ENCODE measurements at places on chromosomes 1 and 21.

GRCh38 chr1:93419344-93419743 is 28.6 kb upstream of the FNBP1L start:
- no peak for DNase-seq

GRCh38 chr1:206608108-206608698 is 4.1 kb downstream of the EIF2D start:
- DNase-seq: no peak

DNA sequence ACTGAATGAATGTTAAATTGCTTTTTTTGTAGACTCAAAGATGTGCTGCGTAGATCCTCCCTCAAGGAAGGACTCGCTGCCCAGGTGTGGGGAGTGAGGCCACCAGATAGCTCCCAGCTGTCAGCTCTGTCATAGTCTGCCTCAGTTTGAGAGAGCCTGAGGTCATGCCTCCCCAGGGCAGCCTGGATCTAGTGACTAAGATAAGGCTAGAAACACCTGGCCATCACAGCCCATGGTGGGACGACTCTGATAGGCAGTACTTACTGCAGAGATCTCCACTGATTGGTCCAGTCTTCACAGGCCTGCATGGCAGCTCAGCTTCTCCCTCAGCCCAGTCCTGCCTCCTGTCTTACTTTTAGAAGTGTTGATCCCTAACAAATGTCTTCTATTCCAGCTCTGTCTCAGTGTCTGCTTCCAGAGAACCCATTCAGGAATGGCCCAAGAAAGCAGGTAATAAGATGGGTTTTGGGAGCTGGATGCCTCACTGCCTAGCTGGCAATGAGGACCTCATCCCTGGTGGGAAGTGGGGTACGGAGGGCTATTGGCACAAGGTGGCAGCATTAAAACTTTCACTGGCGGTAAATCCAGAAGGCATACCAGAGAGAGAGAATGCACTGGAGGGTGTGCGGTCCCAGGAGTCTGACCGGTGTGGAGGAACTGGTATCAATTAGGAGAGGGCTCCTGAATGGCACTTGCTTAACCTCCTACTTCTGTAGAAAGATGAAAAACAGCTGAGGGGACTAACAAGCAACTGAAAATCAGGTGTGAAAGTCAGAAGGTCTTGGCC is 55.3 kb upstream of the GPR37L1 start:
- no peak for DNase-seq

- DNase-seq: no peak
Measured at GRCh38 chr1:204041803-204042505, 31.0 kb upstream of the SOX13 start.

- no peak for DNase-seq
Measured at GRCh38 chr1:35899941-35900340, 16.9 kb downstream of the AGO1 start.

DNA sequence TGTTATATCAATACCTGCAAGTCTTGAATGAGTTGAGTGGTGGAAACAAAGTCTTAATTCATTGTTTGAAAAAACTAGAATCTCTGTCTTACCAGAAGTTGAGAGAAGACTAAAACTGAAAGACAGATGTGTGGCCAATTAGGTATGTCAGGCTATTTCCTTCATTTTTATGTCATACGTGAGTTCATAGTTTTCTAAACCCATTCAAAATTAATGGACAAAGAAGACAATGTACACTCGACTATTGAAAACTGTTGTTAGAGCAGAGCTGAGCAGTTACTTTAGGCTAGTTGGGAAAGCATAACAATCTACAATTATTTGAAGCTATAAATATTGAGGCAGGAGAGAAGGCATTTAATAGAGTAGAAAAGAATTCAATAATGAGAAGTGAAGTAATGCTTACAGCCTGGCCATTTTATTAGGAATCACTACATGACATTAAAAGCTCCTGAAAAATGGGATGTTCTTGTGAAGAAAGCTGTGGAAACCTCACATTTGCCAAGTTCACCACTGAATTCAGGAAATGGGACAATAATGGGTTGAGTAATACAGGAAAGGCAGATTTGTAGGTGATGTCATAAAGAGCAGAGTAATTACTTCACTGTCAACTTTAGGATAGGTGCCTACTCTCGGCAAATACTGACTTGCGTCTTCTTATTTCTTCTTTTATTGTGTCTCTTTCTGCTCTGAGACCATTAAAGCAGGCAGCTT is 204.4 kb downstream of the PLA2G4A start:
- peak; percentile 47 for DNase-seq

DNA sequence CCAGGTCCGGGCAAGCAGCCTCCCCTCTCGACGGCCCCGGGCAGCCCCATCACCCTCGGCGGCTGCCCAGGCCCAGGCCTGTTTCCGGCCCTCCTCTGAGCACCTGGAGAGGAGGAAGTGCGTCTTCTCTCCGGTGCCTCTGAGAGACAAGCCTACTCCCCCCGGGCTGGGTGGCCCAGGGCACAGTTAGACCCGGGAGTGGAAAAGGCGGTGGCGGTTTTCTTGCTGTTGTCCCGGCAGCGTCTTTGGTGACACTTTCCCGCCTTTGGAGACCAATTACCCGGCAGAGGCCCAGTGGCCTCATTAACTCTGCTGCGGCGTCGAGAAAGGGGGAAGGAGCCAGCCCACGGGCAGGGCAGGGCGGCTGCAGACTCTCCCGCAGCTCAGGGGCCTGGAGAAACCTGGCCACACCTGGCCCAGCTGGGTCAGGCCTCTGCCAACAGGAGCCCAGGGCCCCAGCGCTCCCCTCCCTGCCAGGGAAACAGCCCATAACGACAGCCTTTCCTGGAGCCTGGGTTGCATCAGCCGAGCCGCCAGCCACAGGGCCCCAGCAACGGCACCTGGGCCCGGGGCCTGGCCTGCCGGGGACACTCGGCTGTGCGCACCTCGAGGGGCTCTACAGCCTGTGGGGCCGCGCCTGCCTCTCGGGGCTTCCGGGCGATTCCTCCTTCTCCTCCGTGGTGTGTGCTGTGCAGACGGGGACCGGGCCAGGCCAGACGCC is 28.4 kb upstream of the C1orf159 start:
- no peak for DNase-seq

GRCh38 chr1:168960595-168960994 is 145.9 kb upstream of the ATP1B1 start:
- no peak for DNase-seq

- DNase-seq: no peak
Measured at GRCh38 chr21:36459098-36459497, 20.8 kb downstream of the CLDN14 start.

GRCh38 chr21:14120091-14120734 is 90.5 kb downstream of the LIPI start:
- DNase-seq: no peak

- no peak for DNase-seq
Measured at GRCh38 chr1:156816561-156817328, at the start of gene SH2D2A. SH2D2A (minus strand) TSS chr1:156816848; CDS start chr1:156816708, 140 bp downstream.

- peak; percentile 50 for DNase-seq
Measured at GRCh38 chr1:212529211-212529741, 79.3 kb upstream of the ATF3 start.

DNA sequence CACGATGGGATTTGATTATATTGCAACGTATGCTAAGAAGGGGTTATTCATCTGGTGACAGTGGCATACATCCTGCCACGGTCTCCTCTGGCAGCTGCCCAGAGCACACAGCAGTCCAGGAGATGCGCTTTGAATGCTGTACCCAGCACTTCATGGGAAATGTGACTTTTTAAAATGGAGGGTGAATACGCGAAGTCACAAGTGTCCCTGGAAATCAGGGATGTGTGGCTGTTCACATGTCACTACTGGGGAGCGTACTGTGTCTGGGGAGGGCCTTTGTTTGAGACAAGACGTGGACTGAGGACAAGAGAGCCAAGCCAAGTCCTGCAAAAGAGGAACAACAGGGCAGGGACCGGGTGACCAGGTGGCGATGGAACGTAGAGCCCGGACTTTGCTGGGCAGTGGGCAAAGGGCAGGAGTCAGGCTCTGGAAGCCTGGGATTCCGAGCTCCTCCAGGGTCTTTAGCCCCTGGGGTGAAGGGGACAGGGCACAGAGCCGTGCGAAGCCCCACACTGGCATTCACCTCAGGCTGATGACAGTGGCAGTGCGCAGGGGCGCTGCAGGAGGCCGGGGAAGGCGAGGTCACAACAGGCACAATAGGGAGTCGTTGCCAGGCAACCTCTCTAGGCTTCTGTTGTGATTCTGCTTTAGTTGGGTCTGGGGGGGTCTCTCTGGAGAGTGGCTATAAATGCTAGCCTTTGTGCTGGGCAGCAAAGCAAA is 11.4 kb upstream of the ZBTB21 start:
- DNase-seq: no peak

DNA sequence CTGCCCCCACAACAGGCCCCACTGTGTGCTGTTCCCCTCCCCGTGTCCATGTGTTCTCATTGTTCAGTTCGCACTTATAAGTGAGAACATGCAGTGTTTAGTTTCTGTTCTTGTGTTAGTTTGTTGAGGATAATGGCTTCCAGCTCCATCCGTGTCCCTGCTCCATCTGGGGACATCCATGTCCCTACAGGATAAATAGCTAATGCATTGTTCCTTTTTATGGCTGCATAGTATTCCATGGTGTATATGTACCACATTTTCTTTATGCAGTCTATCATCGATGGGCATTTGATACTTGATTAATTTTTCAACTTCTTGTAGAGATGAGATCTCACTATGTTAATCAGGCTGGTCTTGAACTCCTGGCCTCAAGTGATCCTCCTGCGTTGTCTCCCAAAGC is 44.4 kb upstream of the RUNX1 start:
- DNase-seq: no peak

DNA sequence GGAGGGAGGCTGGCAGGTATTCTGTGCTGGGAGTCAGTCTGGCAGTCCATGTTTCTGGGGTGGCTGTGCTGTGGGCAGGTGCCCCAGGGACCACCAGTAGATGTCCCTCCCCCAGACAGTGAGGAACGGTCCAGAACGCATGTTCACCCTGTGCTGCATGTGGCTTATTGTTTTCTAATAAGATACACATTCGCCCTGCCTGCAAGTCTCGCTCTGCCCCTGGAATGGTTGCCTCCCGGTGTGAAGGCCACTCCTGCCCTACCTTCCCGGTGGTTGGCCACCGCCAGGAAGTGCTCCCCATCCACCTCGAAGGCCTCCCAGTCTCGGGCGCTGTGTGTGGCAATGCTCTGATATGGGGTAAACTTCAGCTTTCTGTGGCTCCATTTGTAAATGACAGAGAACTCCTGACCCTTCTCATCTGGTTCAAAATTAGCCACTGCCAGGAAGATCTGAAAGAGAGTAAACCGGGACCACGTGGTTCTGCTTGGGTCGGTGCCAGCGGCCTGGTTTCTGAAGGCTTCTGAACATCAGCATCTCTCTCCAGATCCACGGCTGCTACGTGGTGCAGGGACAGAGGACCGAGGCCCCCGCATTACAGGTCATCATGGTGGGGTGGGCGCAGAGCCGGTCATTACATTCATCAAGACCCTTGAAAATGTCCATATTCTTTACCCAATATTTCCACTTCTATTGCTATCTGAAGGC is 14.5 kb downstream of the KRTAP10-1 start:
- no peak for DNase-seq

GRCh38 chr1:99675292-99675691 is 29.4 kb downstream of the PALMD start:
- no peak for DNase-seq

- peak; percentile 47 for DNase-seq
Measured at GRCh38 chr1:88801575-88802208, 89.7 kb downstream of the GTF2B start.

GRCh38 chr1:205794011-205794730 is 18.8 kb downstream of the SLC41A1 start:
- DNase-seq: no peak

- DNase-seq: no peak
Measured at GRCh38 chr1:112687785-112688496, 13.5 kb downstream of the MOV10 start.

GRCh38 chr1:15427280-15427666 is 11.0 kb upstream of the CTRC start:
- DNase-seq: no peak

GRCh38 chr21:38712664-38713063 is 93.1 kb upstream of the ETS2 start:
- no peak for DNase-seq

DNA sequence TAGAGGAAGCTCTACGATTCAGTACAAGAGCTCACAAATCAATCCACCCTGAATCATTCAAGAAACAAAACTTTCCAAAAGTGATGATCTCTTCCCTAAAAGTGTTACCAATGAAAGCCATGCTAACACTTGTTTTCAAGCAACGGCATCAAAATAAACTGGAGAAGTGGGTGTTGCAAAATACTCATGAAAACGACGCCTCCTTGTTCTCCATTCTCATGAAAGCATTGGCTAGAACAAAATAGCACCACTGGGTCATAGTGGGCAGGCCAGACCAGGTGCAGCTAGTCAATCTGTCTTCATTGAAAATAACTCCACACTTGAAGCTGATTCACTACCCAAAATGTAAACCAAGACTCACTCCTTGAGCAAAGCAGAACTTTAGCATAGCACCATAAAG is 4.3 kb downstream of the TIAM1 start:
- DNase-seq: no peak

DNA sequence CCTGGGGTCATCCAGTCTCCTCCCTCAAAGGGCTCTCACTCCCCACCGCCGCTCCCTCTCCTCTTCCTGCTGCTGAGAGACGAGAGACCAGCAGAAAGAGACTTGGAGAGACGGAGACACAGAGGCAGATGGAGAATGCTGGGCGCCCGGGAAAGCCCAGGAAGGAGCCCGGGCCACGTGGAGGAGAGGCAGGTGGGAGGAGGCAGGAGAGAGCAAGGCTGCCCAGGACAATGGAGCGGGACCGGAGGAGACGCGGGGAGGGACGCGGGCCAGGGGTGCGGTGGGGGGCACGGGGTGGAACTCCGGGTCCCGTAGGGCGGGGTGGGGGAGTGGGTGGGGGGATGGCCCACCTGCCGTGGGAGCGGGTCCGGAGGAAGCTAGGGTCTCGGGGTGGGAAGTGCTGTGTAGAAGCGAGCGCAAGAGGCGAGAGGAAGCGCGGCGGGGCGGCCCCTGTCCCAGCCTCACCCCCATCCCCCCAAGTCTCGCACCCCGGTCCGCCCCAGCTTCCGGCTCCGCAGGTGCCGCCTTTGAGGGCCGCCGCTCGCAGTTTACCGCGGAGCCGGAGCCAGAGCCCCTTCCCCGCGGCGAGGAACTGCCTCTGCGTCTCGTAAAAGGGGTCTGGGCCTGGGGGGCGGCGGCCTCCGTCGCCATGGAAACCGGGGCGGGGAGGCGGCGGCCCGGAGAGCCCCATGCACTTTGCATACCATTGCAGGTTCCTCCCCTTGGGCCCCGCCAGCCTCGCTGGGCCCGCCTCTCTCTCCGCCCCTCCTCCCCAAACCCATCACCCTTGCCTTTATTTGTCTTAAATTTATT is 11.7 kb upstream of the EPHA2 start:
- DNase-seq: no peak

DNA sequence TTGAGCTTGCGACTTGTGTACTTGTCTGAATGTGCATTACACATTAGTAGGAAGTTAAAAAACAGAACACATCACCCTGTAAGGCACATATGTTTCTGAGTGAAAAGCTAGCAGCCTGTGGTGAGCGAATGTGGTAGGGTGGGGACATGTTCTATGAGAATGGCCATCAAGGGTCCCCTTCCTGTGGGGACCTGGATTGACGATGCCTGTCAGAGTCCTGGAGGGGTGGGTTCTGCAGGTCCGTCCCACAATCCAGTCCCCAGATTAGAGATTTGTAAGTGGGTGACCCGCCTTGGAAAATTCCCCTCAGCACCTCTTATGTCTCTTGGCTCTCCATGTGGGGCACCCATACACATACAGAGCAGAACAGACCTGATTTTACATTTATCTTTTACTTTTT is 40.0 kb downstream of the MTARC1 start:
- DNase-seq: no peak

All from astrocyte (in vitro differentiated cells and primary cell).